Mesothelial cell of epicardium (in vitro differentiated cells): ENCODE measurements at places on chromosomes 6 and 20.

DNA sequence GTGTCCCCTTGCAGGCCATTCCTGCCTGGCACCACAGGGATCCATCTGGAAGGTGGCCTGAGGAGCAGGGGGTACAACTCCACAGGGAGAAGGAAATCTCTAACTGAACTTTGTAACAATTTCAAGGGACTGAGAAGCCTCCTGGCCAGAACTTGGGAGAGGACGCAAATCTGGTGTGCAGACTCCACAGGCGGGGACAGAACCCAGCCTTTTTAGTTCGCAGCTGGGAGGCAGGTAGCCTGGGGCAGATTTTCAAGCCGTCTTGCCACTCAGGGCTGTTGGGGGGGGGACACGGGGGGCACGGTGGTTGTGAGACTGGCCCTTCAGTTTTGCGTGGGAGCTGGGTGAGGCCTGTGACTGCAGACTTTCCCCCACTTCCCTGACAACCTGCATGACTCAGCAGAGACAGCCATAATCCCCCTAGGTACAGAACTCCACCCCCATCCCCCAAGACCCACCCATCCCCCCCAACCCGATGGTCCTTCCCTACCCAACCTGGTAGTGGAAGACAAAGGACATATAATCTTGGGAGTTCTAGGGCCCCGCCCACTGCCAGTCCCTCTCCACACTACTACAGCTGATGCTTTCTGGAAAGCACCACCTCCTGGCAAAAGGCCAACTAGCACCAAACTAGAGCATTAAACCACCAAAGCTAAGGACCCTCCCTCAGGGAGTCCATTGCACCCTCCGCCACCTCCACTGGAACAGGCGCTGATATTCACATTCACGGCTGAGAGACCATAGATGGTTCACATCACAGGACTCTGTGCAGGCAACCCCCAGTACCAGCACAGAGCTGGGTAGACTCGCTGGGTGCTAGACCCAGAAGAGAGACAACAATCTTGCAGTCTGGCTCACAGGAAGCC, 3.0 kb upstream of the HUS1B start:
- H3K27me3 ChIP-seq, result no peaks in the 10 kb centered on the region
- DNase-seq, result no peak
- no peak overlapping the region for H3K27ac ChIP-seq
- H3K4me1 ChIP-seq, result peaks cover 20% of the 10 kb centered on the region

- H3K27ac ChIP-seq, result peak overlapping the region; percentile 67
- H3K4me1 ChIP-seq, result peaks cover 5% of the 10 kb centered on the region
- no peaks in the 10 kb centered on the region for H3K27me3 ChIP-seq
- H3K4me3 ChIP-seq, result peak overlapping the region; percentile 78
- peak; percentile 88 for DNase-seq
Measured at GRCh38 chr20:46458866-46459750, 52.7 kb upstream of the ELMO2 start.

- H3K4me1 ChIP-seq, result no peaks in the 10 kb centered on the region
- no peak overlapping the region for H3K27ac ChIP-seq
- H3K27me3 ChIP-seq, result peaks cover 64% of the 10 kb centered on the region
- DNase-seq, result no peak
- no peak overlapping the region for H3K4me3 ChIP-seq
- H3K36me3 ChIP-seq, result no peaks in the 10 kb centered on the region
Measured at GRCh38 chr6:90678049-90678779, 91.3 kb upstream of the MAP3K7 start.

DNA sequence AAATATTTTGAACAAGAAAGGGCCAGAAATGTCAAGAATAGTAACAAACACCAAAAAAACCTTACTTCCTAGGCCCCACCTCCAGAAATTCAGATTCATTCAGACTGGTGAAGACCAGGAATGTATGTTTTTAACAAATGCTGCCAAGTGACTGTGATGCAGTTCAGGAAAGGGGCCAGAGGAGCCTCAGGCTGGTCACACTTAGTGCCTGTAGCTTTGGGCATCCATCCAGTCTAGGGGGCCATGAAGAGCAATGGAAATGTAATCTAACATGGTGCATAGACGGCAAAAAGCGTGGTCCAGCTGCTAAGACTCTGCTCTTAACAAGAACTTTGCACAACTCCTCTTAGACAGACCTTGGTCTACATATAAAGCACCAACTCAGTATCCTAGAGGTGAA, 7.1 kb downstream of the GJA1 start:
- peak overlapping the region; percentile 20 for H3K4me3 ChIP-seq
- peaks cover 40% of the 10 kb centered on the region for H3K4me1 ChIP-seq
- H3K27me3 ChIP-seq, result no peaks in the 10 kb centered on the region

DNA sequence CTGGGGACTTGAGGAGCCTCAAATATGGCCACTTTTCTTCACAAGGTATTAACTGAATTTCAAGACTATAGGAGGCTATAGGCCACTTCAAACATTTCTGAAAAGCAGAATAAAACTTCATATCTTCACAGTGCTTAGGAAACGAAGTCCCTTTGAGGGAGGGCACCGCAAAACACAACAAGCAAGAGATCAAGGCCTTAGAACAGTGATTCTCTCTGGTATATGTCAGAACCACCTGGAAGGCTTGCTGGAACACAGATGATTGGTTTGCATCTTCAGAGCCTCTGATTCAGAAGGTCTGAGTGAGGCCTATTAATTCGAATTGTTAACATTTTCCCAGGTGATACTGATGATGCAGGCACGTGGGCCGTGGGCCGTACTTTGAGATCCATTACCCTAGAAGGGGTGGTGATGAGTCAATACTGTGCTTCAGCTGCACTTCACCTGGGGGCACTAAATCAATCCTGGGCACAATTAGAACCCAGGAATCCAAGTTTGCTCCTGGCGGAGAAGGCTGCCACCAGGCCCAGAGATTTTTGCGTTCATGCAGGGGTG, 10.7 kb downstream of the SUN5 start:
- DNase-seq, result no peak
- H3K4me3 ChIP-seq, result no peak overlapping the region
- no peaks in the 10 kb centered on the region for H3K4me1 ChIP-seq
- no peaks in the 10 kb centered on the region for H3K36me3 ChIP-seq

DNA sequence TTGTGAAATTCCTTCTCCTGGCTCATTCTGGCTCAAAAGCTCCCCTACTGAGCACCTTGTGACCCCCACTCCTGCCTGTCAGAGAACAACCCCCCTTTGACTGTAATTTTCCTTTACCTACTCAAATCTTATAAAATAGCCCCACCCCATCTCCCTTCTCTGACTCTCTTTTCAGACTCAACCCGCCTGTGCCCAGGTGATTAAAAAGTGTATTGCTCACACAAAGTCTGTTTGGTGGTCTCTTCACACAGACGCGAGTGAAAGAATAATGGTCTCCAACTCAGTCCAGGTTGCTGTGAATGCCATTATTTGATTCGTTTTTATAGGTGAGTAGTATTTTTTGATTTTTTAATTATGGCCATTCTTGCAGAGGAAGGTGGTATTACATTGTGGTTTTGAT, 414.1 kb upstream of the FKBP1C start:
- no peaks in the 10 kb centered on the region for H3K4me1 ChIP-seq
- no peak overlapping the region for H3K4me3 ChIP-seq
- no peaks in the 10 kb centered on the region for H3K36me3 ChIP-seq

DNA sequence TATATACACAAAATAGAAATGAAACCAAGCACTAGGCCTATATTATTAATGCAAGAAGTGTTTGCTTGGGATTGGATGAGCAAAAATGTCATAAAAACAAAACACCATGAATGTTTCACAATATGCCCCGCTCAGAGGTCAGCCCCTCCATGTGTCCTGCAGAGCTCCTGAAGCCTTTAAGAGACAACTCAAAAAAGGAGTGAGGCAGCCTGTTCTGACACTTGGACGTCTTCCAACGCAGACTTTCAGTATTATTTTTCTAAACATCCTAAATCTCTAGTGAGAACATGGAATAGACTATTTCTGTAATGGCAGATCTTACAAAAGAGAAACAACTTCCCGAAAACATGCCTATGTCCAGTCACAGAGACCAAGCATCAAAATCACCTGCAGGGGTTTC, 322.6 kb downstream of the PRKN start:
- H3K4me3 ChIP-seq, result no peak overlapping the region
- H3K36me3 ChIP-seq, result no peaks in the 10 kb centered on the region
- DNase-seq, result no peak
- H3K27ac ChIP-seq, result no peak overlapping the region

DNA sequence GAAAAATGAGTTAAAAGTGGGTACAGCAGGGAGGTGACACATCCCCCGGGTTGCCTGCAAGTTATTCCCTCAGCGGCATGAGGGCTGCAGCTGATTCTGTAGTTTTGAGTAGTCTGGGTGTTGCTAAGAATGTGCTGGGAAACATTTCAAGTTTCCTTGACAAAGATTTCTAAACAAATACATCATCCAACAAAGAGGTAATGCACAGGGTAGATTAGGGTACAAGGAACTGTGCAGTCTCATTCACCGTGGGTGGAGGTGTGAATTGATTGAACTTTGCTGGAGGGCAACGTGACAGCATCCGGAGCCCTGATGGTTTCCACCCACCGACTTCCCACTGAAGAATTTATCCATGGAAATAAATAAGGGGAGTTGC, 21.8 kb downstream of the CASS4 start:
- H3K36me3 ChIP-seq, result no peaks in the 10 kb centered on the region
- peaks cover 10% of the 10 kb centered on the region for H3K4me1 ChIP-seq
- no peak overlapping the region for H3K27ac ChIP-seq
- H3K27me3 ChIP-seq, result no peaks in the 10 kb centered on the region
- peak; percentile 5 for DNase-seq
- no peak overlapping the region for H3K4me3 ChIP-seq

DNA sequence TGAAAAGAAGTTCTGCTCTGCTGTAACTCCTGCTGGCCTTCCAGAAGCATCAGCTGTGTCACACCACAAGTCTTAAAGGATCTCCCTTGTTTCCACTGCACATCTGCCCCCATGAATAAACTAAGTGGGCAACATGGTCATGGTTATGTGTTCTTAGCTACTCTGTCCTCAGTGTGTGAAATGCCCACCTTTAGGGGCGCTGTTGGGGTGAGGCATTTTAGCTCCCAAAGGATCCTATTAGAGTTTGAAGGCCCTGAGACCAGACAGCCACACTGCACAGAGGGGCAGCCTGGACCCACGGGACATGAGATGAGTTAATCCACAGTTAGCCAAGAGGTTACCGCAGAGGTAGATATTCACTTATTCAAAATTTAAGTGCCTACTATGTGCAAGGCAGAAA, 294.3 kb upstream of the QKI start:
- H3K4me1 ChIP-seq, result no peaks in the 10 kb centered on the region
- H3K27ac ChIP-seq, result no peak overlapping the region
- H3K27me3 ChIP-seq, result no peaks in the 10 kb centered on the region
- no peak overlapping the region for H3K4me3 ChIP-seq
- DNase-seq, result no peak
